ENCODE measurements at places on chromosomes 4 and X.

- no peak for DNase-seq
Measured at GRCh38 chr4:107312366-107312765, 276.3 kb upstream of the DKK2 start.

DNA sequence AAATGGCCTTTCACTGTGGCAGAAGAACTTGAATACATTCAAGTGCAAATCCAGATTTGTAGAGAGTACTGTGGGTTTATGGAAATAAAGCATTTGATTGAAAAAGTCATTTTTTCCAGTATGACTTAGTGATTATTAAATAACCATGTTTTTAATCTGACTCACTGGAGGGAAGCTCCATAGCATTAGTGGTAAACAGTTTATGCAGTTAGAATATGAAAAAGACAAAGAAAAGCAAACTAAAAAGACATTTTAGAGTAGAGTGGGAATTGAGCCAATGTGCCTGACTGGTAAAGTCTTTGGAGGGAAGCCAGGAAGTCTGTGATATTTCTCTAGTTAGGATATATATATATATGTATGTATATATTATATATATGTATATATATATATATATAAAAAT is 53.4 kb downstream of the FAT4 start:
- no peak for DNase-seq

GRCh38 chr4:109648997-109649575 is 54.2 kb downstream of the CASP6 start:
- no peak for DNase-seq

DNA sequence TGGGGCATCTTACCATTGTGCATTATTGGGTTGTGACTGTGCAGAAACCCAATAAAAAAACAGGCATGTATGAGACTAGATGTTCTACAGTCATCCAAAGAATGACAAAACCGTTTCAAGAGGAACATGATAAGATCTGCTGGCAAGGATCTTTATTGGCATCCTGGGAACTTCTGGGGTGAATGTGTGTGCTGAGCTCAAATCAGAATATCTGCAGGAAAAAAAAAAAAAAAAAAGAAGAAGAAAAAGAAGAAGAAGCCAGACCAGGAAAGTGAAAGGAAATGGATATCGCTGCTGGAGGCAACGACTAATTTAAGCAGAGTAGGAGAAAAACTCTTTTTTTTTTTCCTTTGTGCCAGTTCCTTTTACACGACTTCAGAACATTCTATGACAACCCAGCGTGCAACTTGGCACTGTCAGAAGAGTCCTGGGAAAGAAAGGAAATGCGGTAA is 484.2 kb upstream of the BOD1L1 start:
- peak; percentile 1 for DNase-seq

DNA sequence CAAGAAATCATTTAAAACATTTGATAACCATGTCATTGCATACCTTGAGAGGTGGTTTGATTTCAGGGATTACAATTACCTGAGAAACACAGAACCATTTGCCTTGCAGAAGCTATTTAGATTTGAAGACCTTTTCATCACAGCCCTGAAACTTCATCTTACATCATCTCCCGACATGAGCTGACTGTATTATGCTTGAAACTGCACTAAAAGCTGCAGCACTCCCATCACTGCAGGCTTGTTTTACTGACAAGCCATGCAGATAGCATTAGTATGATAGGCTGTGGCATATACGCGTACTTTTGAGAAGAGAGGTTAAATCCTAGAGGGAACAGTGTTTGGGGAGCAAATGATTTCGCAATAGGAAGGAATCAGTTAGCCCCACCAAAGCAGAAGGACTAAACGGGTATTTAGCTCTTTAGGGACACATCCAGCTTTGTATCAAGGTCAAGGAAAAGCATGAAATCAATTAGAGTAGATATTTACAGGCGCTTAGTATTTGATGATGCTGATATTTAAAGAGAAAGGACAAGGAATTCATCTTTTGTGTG is 133.2 kb upstream of the DIAPH2 start:
- DNase-seq = no peak

DNA sequence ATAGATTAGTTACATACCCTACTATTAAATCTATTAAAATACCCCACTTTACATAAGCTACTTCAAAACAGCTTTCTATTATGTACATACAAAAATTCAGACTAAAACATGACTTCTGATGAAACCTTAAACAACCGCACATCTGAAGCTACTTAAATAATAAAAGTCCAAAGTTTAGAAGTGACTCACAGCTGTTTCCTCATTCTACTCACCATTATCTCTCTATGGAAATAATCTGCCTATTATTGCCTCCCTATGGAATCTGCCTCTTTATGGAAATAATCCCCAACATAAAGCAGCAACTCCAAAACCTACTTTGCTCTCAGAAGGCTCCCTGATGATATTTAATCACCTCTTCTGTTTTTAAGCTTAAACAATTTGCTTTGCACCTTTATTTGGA is 15.7 kb upstream of the BANK1 start:
- DNase-seq = peak; percentile 7

DNA sequence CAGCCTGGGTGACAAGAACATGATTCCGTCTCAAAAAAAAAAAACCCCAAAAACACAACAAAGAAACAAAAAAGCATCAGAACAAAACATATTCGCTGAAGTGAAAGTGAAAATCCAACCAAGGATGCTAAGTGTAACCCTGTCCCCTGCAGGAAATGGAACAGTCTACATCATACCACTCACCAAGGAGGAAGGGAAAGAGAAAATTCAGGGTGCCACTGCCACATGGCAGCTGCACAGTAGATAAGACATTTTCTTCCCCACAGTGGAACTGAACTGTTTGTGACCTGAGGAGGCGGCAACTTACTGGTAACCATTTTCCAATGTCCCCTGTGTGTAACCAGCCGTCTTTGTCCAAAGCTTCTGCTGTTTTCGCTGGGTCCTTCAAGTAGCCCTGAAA is 28.2 kb upstream of the CENPU start:
- peak; percentile 30 for DNase-seq

DNA sequence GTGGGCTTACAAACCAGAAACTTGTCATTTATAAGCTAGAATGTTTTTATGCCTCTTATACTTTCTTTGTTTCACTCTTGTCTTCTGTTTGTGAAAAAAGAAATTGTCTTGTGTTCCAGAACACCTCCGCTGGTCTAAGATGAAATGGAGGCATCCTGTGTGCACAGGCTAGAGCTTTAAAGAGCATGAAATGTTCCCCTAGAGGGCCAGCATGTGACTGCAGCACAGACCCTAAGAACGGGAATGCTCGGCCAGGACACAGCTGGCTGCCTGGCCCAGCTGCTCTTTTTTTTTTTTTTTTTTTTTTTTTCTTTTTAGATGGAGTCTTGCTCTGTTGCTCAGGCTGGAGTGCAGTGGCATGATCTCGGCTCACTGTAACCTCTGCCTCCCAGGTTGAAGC is 33.6 kb downstream of the SETD7 start:
- no peak for DNase-seq

DNA sequence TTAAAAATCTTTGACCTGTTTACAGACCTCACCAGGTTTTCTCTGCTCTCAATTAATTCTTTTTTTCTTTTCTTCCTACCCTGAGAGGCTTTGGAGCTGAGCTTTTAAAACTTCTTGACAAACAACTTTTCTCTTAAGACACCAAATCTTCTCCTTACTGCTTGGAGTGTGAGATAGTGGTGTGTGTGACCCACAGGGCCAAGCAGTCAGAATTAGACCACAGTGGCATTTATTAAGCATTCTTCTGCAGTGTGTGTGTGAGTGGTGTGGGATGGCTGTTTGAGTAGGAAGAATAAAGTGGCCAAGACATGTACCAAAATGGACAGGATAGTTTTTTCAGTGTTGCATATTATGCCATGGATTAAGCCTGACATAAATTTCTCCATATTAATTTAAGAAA is 665.1 kb downstream of the RAPGEF2 start:
- no peak for DNase-seq

DNA sequence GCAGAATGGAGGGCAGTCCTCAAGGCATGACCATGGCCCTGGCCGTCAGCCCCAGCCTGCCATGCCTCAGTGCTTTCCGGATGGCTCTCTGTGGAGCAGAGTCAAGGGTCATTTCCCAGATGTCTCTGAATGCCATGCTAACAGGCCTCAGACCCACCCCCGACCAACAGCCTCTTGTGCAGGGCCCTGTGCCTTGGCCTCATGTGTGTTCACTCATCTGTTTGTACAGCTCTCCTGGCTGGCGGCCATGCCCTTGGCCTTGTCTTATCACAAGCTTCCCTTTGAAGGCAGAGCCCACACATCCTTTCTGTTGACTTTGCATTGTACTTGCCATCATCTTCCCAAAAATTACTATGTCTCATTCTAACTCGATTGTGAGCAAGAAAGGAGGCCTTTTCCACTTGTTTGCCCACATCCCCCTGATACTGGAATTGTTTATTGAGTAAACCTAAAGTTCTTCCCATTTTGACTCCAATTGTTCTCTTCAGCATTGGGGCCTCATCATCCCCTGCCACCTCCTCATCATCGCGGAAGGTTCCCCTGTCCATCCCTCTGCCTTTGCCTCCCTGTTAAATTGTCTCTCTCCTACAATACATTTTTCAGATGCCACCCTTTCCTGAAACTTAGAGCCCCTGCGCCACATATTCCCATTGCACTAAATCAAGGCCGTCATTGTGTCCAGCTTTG is 6.3 kb downstream of the CA5B start:
- no peak for DNase-seq

- DNase-seq = peak; percentile 49
Measured at GRCh38 chrX:32448320-32448719, 763.0 kb downstream of the DMD start.

DNA sequence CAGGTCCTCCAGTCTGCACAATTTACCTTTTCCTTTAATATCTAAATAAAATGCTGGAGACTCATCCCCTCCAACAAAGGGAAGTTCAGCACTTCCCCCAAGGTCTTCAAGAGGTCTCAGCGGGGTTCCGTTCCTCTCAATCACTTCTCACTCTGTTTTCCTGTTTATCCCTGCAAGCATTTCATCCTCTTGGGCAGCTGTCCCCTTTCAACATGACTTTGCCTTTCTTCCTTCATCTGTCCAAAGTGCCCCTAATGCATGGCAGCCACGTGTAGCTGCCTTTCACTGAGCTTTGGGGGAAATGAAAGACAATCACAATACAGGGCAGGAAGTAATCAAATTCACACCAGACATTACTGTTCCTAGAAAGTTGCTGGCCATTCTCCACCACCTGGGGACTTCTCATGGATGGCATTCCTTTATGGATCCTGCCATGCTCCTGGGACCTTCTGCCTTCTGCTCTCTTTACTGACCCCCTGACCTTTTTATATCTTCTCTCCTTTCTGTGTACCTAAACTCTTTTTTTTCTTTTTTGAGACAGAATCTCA is 79.7 kb upstream of the USP9X start:
- peak; percentile 20 for DNase-seq

- DNase-seq = no peak
Measured at GRCh38 chr4:149296503-149296902, 519.1 kb downstream of the IQCM start.

DNA sequence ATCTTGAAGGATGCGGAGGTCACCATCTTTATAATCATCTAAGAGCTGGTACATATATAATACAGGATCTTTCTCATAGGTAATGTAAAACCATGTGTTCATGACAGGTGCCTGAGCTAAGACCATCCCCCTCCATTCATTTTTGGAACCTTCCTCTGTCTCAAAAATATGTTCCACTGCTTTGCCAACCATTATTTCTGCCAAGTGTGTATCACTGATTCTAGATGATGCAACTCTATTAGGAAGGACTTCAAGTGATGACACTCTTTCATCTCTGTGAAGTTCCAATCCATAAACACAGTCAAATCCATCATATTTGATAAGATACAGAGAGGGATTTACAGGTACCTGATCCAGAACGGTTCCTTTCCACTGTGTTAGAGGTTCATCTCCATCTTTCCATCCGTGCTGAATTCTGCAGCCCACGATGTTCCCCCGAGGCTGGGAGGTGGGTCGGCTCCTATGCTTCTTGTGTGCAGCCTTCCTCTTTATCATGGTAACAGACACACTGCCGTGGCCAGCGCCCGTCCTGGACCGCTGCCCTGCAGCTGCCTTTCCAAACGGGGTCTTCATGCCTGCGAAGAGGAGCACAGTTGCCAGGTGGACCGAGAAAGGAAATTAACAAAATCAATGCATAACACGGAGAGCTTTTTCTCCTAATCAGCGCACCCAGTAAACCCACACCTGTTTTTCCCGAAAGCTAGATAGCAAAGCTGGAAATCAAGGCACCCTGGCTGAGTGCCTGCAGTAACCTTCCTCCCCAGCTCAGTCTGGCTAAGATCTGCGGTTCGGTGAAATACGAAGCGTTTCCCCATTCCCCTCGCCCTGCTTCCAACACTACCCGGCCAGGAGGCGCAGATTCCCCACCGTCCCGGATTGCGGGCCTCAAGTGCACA is 718 bp downstream of the SPIN3 start:
- DNase-seq = no peak

GRCh38 chr4:105937759-105938158 is 42.5 kb downstream of the NPNT start:
- no peak for DNase-seq
